ENCODE measurements at places on chromosomes 5 and 9. TPM values are rescaled to one million over a fixed set of nuclear protein-coding genes. Genes with fewer than 3 reads are reported as not detected.

DNA sequence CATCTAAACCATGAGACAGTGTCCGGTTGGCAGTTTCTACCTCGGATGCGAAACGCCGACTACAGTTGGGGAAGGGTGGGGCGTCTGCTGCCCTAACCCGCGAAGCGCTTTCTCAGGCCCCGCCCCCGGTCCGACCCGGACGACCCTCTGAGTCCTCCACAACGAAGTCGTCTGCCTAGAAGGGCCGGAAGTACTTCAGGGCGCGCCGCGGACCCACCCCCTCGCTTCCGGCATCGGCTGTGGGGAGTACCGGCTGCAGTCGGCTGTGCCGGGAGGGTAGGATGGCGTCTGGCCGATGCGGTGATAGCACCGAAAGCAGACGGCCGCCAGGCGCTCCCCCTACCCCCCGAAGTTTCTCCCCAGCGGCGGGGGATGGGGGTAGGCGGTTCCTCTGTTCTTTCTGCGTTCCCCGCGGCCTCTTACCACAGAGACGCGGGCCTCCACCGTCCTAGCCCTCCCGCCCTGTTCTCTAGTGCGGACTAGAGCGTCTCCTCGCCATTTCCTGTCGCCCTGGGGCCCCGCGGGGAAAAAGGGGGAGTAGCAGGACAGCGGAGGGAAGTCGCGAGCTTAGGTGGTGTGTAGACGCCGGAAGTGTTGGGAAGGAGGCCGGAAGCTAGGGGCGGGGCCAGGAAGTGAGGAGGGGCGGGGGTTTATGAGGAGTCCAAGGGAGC is at the start of gene TRIM41:
TRIM41 (plus strand) TSS at position 224 of the 671 bp plus-strand sequence. CDS start 719 bp downstream, outside the sequence.
- peaks cover 7% of the 10 kb centered on the region for H3K36me3 ChIP-seq
- peak within 1 kb of the TSS; percentile 99 for H3K27ac ChIP-seq
- H3K4me3 ChIP-seq: peak within 1 kb of the TSS; percentile 61
- no peaks in the 10 kb centered on the region for H3K4me1 ChIP-seq
- DNase-seq: peak; percentile 98

DNA sequence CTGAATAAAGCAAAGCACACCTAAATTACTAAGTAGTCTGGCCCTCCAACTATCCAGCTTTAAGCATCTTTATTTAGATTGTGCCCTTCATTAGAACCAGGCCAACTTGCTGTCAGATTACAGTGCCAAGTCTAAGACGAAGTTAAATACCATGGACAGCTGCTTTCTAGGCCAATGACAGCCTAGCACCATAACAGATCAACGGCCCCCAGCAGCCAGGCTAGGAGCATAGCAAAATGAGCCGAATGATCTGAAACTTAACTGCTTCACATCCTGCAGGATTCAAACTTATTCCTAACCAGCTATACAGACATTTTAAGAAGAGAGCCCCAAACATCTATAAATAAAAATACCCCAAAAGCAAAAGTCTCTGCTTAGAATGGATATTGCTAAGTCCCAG is 6.8 kb downstream of the SLC24A2 start:
- no peaks in the 10 kb centered on the region for H3K36me3 ChIP-seq
- H3K4me1 ChIP-seq: no peaks in the 10 kb centered on the region
- no peak for DNase-seq
- no peaks in the 10 kb centered on the region for H3K27me3 ChIP-seq
- H3K27ac ChIP-seq: no peak overlapping the region

- no peak overlapping the region for H3K27ac ChIP-seq
- no peak overlapping the region for H3K4me3 ChIP-seq
- H3K27me3 ChIP-seq: no peaks in the 10 kb centered on the region
- no peaks in the 10 kb centered on the region for H3K36me3 ChIP-seq
Measured at GRCh38 chr5:54803471-54804011, 181.9 kb downstream of the ESM1 start.

Gene SLU7
- total RNA-seq: 55.2 TPM

DNA sequence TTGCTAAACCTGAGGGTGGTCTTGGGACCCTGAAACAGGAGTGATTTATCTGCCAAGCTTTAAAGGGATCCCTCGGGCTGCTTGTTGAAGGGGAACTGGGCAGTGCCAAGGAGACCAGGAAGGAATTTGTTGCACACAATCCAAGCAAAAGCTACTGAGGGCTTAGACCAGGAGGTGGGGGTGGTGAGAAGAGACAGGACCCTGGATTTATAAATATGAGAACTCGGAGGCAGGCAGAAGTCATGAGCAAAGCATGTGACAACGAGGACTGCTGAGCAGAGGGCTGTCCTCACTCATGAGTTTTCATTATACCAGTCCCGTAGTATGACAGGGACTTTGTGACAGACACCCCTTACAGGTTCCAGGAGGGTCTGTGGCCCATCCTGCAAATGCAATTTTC is 237.3 kb downstream of the DRD1 start:
- no peak overlapping the region for H3K4me3 ChIP-seq
- H3K4me1 ChIP-seq: no peaks in the 10 kb centered on the region
- DNase-seq: no peak
- no peak overlapping the region for H3K27ac ChIP-seq
- no peaks in the 10 kb centered on the region for H3K27me3 ChIP-seq
- no peaks in the 10 kb centered on the region for H3K36me3 ChIP-seq

DNA sequence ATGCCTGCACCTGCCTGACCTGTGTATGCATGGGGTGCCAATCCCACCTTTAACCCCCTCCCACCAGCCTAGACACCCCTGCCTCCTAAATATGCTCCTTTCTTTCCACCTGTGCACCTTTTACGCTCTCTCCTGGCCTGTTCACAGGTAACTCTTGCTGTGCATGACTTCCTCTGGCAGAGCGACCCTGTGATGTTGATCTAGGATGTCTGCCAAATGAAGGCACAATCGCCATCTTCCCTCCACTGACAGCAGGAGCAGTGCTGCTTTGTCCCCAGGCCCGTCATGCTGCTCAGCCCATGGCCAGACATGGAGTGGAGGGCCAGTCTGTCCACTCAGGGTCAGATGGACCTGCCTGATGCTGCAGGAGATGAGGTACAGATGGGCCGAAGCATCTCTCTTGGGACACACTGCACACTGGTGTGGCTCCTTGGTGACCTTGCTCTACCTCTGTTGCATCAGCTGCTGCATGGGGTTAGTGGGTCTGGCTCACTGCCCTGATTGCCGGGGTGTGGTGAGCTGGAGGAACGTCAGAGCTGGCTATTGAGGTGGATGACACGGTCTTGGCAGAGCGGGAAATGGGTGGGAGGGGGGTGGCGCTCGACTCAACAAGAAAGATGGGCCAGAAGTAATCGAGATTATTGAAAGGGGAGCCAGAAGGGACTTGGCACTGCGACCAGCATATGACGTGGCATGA is 101.7 kb upstream of the PITX1 start:
- no peaks in the 10 kb centered on the region for H3K4me1 ChIP-seq
- H3K36me3 ChIP-seq: no peaks in the 10 kb centered on the region
- no peak for DNase-seq

DNA sequence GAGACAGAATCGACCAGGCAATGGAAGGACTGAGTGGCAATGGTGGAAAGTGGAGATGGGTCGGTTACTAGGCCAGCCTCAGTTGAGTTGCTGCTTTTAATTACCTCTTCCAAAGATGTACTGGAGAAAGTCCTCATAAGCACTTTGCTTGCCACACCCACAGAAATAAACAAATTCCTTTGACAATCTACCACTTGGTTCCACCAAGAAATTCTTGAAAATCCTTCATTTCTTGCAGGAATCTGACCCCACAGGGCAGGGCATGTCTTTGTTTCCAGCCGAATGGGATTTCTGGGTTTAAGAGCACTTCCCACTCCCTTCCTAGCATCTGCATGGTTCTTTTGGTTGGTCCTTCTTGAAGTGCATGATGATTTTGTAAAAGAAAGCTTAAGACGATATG is 54.5 kb downstream of the ADAMTS12 start:
- no peak overlapping the region for H3K4me3 ChIP-seq
- H3K27me3 ChIP-seq: no peaks in the 10 kb centered on the region
- H3K36me3 ChIP-seq: no peaks in the 10 kb centered on the region

Gene PCDHGA8
- 5.0 TPM for total RNA-seq

GRCh38 chr5:24646915-24647314 is 2.1 kb upstream of the CDH10 start:
- DNase-seq: no peak
- no peaks in the 10 kb centered on the region for H3K36me3 ChIP-seq
- H3K27ac ChIP-seq: no peak overlapping the region
- no peaks in the 10 kb centered on the region for H3K4me1 ChIP-seq
- no peaks in the 10 kb centered on the region for H3K27me3 ChIP-seq

Gene C9
- not detected for total RNA-seq

Gene LRRC14B
- 51.0 TPM for total RNA-seq

- H3K27me3 ChIP-seq: no peaks in the 10 kb centered on the region
- peaks cover 50% of the 10 kb centered on the region for H3K4me1 ChIP-seq
- no peaks in the 10 kb centered on the region for H3K36me3 ChIP-seq
- peak; percentile 60 for DNase-seq
- peak overlapping the region; percentile 96 for H3K27ac ChIP-seq
- peak overlapping the region; percentile 96 for H3K4me3 ChIP-seq
Measured at GRCh38 chr5:139561655-139562451, 714 bp downstream of the UBE2D2 start.

GRCh38 chr5:14178671-14179211 is 35.6 kb downstream of the TRIO start:
- no peak for DNase-seq
- H3K36me3 ChIP-seq: no peaks in the 10 kb centered on the region
- no peaks in the 10 kb centered on the region for H3K27me3 ChIP-seq
- peaks cover 54% of the 10 kb centered on the region for H3K4me1 ChIP-seq
- no peak overlapping the region for H3K4me3 ChIP-seq
- no peak overlapping the region for H3K27ac ChIP-seq

DNA sequence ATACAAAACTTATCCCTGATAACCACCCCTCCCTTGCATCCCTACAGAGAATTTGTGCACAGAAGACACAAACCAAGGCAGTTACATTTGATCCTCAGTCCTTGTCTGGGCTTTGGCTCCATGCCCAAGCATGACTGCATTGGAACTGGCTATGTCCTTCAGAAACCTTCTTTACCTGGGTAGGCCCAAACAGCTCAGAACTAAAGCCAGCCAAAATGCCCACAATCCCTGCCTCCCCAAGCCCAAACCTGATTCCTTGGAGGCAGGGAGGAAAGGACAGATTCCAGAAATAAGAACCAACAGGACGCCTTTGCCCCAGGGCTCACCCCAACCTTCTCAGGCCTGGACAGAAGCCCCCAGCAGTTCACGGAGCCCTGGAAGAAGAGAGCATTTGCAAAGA is 8.2 kb downstream of the IL17B start:
- H3K4me1 ChIP-seq: no peaks in the 10 kb centered on the region
- no peaks in the 10 kb centered on the region for H3K36me3 ChIP-seq
- no peaks in the 10 kb centered on the region for H3K27me3 ChIP-seq
- no peak for DNase-seq
- H3K4me3 ChIP-seq: no peak overlapping the region
- H3K27ac ChIP-seq: no peak overlapping the region

DNA sequence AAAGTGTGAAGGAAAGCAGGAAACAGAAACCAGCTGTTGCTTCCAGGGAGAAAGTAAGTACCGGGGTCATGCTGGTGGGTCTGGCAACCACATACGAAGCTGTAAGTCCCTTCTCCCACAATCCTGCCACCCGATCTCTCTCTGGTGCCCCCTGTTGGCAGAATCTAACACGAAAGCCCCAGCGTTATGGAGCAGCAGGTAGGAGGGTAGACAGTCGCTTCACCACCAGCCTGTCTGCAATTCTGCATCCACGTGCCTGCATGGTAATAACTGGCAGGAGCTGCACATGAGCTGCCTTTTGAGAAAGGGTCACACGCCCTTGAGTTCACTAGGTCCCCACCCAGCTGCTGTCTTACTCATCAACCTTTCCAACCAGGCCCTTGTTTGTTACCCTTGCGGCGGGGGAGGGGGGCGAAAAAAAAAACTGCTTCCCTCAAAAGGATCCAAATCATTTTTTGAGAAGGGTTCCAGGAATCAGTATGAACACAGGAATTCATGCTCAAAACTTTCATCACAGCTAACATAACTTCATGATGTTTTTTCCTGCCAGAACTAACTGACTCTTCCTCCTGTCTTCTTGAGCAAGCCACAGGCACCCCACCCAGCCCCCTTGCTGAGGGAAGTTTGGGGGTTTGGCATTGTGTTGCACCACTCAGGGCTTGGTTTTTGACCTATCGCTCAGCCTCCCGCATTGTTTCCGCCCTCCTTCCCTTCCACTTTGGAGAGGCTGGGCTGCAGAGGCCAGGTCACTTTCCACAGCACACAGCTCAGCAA is 19.6 kb upstream of the TMEM252 start:
- peak overlapping the region; percentile 19 for H3K27ac ChIP-seq
- no peaks in the 10 kb centered on the region for H3K27me3 ChIP-seq
- no peaks in the 10 kb centered on the region for H3K4me1 ChIP-seq
- no peaks in the 10 kb centered on the region for H3K36me3 ChIP-seq
- H3K4me3 ChIP-seq: no peak overlapping the region

Gene ACER2
- 3.5 TPM for total RNA-seq

- H3K36me3 ChIP-seq: no peaks in the 10 kb centered on the region
- H3K27me3 ChIP-seq: no peaks in the 10 kb centered on the region
- H3K4me1 ChIP-seq: peaks cover 14% of the 10 kb centered on the region
- no peak overlapping the region for H3K4me3 ChIP-seq
- peak; percentile 50 for DNase-seq
Measured at GRCh38 chr5:371811-372555, 50.5 kb downstream of the AHRR start.

- no peaks in the 10 kb centered on the region for H3K27me3 ChIP-seq
- H3K4me3 ChIP-seq: no peak overlapping the region
- H3K27ac ChIP-seq: no peak overlapping the region
- DNase-seq: peak; percentile 67
- no peaks in the 10 kb centered on the region for H3K36me3 ChIP-seq
Measured at GRCh38 chr9:134929193-134930158, 11.8 kb upstream of the FCN1 start.

DNA sequence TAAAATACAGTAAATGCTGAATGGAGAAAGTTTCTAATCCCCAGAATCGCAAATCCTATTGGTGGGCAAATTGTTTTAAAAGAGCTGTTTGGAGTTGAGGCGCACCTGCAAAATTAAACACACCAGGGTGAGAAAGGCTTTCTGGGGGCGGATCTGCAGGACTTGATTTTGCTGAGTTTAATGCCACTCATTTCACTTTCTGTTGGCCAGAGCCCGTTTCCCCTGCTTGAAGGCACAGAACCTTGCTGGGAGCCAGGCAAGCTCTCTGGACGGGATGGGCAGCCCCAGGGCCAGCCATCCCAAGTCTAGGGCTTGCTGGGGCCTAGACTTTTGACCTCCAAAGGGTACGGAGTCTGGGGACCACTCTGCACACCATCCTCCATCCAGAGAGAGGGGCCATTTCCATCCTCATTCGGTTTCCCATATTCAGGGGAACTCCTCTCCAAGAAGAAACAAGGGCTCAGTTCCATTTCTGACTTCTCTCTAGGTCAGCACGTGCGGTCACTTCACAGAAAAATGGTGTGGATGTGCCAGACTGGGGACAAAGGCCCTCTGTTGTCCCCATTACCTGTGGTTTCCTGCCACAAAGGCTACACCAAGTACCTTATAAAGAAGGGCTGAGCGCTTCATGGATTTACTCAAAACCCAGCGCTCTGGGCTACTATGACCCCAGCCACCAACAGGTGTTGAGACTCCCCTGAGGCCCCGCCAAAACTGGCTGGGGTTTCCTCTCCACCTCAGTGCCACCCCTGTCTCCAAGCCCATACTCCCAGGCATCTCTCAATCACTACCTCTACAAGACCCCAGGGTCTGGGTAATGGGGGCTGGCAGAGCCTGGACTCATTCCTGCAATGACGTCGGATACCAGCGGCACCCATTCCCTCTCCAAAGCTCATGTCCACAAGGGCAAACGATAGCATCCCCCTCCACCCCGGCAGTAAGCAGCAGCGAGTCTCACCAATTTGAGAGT is 170.0 kb downstream of the AUH start:
- H3K4me3 ChIP-seq: no peak overlapping the region
- peak overlapping the region; percentile 99 for H3K27ac ChIP-seq
- DNase-seq: no peak
- no peaks in the 10 kb centered on the region for H3K27me3 ChIP-seq

- H3K36me3 ChIP-seq: peaks cover 13% of the 10 kb centered on the region
- no peak overlapping the region for H3K4me3 ChIP-seq
- H3K27ac ChIP-seq: no peak overlapping the region
Measured at GRCh38 chr9:27563738-27564430, 9.4 kb downstream of the C9orf72 start.

Gene IFNK
- total RNA-seq: not detected

Data from right atrium auricular region (tissue), 2 donors.